ENCODE measurements at places on chromosomes 3 and 15.

DNA sequence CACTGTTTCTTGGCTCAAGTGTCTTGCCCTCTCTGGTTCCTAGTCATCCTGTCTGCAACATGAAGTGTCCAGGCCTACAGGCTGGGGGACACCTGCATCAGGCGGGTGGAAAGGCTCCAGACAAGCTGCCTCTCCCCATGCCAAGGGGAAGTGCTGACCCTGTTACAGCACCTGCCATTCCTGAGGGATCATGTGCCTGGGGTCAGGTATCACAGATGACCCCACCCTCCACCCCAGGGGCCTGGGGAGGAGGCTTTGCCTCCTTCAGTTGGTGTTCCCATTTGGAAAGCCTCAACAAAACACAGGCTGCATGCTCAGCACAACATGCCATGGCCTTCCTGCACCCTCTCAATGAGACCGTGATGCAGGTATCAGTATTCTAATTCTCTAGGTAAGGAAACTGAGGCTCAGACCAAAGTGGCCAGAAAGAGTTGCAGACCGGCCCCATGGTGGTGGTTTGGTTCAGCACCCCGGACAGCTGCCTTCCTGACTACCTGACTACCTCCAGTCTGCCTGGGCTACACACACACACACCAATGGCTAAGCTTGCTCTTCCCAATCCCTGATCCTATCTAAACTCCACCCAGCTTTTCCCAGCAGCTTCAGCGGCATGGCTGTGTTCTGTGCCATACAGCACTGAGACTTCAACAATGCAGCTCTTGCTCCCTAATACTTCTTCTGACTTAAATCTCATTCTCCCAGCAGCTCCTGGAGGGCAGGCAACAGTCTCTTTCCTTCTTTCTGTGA, 69.7 kb upstream of the LINGO1 start:
- peak; percentile 12 for DNase-seq

DNA sequence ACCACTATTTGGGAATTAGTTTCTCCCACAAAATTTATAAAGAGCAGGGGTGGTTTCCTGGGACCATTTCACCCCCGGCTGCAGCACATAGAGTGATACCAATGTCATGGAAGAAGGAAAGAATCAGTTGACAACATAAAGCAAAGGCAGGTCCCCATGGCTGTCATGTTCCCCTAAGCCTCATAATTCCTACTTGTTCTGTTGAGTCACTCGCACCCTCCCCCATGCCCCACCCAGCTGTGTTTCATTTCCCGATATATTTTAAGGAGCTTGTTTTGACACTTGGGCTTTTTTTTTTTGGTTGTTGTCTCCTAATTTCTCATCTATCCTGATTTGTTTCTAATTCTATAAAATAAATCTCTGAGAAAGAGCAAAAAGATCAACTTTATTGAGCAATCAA, 24.9 kb downstream of the ERC2 start:
- DNase-seq: no peak

GRCh38 chr15:35929740-35930444, 383.9 kb upstream of the DPH6 start:
- no peak for DNase-seq

DNA sequence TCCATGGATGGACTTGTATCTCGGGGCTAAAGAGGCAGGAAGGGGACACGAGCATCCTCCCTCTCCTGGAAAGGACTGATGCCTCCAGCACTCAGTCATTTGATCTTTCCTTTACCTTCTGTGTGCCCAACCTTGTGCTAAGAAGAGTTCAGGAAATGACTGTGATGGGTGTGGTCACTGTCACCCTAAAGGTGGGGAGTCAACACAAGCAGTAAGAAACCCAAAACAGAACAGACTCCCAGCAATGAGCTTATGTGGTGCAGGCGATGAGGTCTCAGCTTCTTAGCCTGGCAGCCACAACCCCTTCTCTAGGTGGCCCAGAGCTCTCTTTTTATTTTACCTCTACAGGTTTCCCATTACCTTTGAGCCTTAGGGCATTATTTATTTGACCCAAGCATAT, 3.8 kb downstream of the MPI start:
- DNase-seq: no peak

DNA sequence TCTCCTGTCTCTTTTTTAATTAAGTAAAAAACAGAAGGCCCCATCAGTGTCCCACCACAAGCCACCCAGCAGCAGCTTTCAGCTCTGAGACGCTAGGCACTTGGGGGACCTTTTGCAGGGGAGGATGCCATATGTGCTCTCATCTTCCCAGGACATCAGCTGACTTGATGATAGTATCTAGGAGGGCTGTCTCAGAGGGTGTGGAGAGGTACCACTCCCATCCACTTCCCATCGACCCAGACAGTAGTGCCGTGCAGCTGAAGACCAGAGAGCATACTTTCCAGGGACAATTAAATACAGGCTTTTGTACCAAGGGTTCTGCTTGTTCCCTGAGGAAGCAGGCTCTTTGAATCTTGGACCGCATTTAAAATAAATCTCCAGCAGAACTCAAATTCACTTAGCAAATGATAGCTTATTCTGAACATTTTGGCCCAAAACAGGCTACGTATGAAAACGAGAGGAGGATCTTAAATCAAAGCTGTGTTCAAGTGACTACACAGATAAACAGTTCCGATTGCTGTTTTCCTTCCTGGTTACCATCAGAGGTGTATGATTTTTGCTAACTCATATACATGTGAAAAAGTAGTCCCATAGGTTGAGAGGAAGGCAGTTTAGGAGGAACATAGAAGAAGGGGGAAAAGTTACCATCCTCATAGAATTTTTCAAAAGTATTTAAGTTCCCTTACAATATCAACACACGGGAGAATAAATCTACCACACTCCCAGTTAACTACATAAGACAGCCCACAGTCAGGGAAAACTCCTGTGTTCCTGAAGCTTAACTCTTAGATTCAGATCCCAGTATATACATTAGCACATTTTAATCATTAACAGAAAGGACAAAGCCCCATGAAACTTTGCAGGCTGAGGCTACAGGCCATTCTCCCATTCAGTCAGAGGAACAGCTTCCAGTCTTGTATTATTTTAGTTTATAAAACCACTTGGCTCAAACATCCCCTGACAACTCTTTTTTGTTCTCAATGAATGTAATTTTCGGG, 9.5 kb downstream of the WNT5A start:
- peak; percentile 38 for DNase-seq

DNA sequence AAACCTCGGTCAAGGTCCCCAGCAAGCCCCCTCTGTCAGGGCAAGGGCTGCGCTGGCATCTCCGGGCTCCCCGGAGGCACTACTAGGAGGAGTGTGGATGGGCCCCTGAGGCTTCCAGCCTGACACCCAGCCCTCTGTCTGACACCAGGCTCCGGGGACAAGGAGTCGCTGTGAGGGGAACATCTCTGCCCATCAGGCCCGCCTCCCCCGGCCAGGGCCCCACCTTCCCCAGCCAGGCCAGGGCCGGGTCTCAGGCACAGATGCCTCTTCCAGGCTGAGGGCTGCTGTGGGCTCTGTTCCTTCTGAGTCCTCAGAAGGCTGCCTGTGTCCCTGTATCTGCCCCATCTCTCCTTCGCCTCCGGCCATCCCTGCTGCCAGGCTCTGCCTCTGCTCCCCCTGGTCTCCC, 15.8 kb downstream of the CSPG4 start:
- DNase-seq: no peak

- no peak for DNase-seq
Measured at GRCh38 chr3:99867594-99868310, 50.1 kb downstream of the CMSS1 start.

DNA sequence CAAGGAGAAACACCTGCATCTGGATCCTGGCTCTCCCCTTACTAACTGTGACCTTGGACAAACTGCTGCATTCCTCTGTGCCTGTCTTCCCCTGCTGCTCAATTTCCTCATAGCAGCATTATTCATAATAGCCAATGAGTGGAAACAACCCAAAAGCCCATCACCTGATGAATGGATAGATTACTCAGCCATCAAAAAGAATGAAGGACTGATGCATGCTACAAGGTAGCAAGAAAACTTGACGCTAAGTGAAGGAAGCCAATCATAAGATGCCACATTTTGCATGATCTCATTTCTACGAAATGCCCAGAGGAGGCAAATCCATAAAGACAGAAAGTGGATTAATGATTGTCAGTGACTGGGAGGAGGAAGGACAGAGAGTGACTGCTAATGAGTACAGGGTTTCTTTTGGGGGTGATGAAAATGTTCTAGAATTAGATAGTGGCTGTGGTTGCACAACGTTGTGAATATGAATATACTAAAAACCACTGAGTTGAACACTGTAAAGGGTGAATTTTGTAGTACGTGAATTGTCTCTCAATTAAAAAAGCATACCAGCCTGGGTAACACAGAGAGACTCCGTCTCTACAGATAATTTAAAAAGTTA, 11.2 kb downstream of the IGDCC4 start:
- no peak for DNase-seq

DNA sequence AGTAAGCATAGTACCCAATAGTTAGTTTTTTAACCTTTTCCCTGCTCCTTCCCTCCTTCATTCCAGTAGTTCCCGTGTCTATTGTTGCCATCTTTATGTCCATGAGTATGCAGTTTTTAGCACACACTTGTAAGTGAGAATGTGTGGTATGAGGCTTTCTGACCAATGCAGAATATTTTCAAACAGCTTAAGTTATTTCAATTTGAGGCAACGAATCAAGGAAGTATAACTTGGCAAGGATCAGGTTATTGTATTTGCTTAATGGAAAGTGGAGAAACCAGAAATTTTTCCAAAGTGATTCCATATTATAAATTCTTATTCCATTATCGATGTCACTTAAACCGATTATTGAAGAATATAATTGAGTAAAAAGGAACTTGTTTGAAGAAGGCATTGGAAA, 954.8 kb downstream of the GBE1 start:
- DNase-seq: no peak

DNA sequence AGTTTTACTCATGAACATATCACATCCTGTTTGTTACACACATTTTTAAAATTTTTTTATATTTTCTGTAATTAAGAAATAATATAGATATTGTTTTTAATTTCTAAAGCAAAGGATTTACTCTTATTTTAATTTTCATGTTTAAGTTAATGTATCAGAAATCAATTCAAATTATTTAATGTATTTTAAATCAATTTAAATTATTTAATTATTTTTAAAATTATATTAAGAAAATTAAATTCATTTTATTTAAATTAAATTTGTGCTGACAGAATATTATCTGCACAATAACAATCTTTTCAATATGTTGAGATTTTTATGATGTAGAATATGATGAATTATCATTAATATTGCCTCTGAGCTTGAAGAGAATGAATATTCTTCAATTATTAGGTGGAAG, 681.2 kb upstream of the ALCAM start:
- no peak for DNase-seq

- DNase-seq: no peak
Measured at GRCh38 chr15:101686718-101687117, 34.5 kb upstream of the TM2D3 start.

GRCh38 chr15:39936681-39937080, 2.8 kb downstream of the EIF2AK4 start:
- peak; percentile 24 for DNase-seq

- DNase-seq: peak; percentile 20
Measured at GRCh38 chr3:43753741-43754715, 63.3 kb downstream of the ABHD5 start.

GRCh38 chr3:153666991-153667740, 454.0 kb upstream of the ARHGEF26 start:
- no peak for DNase-seq

GRCh38 chr15:90004252-90004651, 3.1 kb downstream of the ZNF710 start:
- no peak for DNase-seq

DNA sequence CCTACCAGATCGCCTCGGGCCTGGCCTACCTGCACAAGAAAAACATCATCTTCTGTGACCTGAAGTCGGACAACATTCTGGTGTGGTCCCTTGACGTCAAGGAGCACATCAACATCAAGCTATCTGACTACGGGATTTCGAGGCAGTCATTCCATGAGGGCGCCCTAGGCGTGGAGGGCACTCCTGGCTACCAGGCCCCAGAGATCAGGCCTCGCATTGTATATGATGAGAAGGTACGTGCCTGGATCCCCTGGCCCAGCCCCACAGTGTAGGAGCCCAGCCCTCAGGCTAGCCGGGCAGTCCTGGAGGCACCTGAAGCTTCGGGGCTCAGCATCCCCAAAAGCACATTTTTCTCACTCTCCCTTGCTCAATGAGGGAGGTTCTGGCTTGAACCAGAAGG, 135.8 kb downstream of the LRRK1 start:
- DNase-seq: no peak

DNA sequence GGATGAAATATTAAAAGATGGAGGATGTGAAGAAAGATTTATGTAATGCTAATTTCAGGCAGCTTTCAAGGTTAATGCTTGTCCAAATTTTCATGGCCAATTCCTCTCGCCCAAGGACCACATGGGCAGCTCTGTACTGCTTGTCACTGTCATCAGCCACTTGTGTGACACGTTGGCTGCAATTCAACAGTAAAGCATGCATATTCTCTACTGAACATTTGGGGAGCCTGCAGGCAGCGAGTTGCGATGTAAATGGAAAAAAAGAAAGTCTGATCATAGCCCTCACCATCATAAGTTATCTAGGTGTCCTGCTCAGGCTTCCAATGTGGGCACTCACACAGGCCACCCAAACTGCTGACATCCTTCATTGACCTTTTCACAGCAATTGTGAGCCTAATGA, 1026.8 kb upstream of the NR2F2 start:
- no peak for DNase-seq

- no peak for DNase-seq
Measured at GRCh38 chr15:37586011-37586583, 348.3 kb upstream of the TMCO5A start.

GRCh38 chr15:69289342-69290146, 9.2 kb upstream of the PAQR5 start:
- DNase-seq: no peak

DNA sequence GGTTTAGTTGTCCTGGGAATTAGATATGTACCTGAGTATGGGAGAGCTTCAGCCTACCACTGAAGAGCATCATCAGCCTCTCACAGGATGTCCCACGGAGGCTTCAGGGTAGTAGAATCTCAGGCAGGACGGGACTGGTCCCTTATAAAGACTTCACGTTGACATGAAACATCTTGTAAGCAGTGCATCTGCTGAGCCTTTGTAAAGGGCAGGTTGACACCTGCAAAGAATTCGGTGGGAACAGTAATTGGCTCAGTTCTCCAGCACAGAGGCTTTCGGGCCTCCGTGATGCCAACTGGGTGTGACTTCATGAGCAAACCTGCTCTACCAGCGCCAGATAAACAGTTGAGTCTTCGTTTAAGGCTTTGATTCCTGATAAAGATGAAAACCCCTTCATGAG, 26.9 kb upstream of the AVEN start:
- no peak for DNase-seq

DNA sequence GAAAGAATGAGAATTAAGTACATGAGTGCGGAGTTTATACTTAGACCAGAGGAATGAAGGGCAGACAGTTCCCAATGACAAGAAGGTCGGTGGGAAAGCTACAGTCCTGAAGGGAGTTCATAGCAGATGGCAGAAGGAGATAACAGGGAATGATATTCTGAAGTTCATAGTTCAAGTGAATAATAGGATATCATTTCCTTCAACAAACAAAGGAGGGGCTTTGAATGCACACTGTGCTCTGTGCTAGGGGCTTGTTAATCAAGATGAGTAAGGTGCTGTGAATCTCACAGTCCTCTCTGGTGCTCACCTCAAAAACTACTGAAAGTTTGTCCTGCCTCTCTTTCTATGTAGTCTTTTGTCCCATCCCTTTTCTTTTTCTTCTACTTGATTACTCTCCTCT, 41.9 kb downstream of the SIDT1 start:
- DNase-seq: peak; percentile 42

GRCh38 chr3:85881833-85882393, 923.1 kb downstream of the CADM2 start:
- no peak for DNase-seq

GRCh38 chr3:125240496-125240895, 27.9 kb upstream of the SLC12A8 start:
- no peak for DNase-seq

All from DMS53 (cell line).